ENCODE measurements at places on chromosomes 5 and 9. TPM values are rescaled to one million over a fixed set of nuclear protein-coding genes. Genes with fewer than 3 reads are reported as not detected.

Gene FGF18
- total RNA-seq, result 0.24 TPM

DNA sequence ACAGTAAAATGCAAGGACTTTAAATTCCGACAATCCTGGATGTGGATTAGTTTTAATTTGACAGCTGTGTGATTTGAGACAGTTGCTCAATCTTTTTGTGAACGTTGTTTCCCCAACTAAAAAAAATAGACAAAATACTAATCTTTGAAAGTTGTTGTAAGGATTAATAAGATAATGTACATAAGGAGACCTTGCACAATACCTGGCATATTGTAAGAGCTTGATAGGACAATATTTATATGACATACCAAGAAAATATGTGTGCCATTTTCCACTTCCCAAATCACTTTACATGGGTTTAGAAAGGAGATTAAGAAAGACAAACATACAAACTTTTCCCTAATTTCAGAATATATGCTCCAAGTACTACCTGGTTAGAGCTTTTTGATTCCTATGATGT lies 25.3 kb downstream of the ARRDC3 start:
- DNase-seq, result no peak

GRCh38 chr5:153629027-153629895 lies 138.8 kb downstream of the GRIA1 start:
- no peak for DNase-seq

Gene BARX1
- total RNA-seq, result not detected

Gene ASS1
- 20.0 TPM for total RNA-seq

- DNase-seq, result no peak
These were observed 331.2 kb downstream of the TLE4 start for GRCh38 chr9:79902825-79903600.

Gene ABLIM3
- total RNA-seq, result 1.3 TPM

DNA sequence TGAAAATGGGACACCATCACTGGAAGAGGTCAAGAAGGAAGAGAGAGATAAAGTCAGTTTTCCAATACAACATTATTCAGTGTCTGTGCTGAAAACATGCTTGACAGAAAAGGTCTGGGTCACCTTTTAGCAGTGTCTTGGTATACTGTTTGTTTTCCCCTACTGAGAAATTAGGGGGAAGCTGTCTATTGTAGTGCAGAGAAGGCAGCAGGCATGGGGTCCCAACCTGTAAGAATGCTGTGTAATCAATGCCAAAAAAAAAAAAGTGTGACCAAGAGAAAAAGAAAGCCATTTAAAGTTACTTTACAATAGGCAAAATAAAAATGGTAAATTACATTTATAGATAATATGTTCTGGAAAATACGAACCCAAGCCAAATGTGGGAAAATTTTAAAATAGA lies 139.3 kb downstream of the RAB3C start:
- no peak for DNase-seq

DNA sequence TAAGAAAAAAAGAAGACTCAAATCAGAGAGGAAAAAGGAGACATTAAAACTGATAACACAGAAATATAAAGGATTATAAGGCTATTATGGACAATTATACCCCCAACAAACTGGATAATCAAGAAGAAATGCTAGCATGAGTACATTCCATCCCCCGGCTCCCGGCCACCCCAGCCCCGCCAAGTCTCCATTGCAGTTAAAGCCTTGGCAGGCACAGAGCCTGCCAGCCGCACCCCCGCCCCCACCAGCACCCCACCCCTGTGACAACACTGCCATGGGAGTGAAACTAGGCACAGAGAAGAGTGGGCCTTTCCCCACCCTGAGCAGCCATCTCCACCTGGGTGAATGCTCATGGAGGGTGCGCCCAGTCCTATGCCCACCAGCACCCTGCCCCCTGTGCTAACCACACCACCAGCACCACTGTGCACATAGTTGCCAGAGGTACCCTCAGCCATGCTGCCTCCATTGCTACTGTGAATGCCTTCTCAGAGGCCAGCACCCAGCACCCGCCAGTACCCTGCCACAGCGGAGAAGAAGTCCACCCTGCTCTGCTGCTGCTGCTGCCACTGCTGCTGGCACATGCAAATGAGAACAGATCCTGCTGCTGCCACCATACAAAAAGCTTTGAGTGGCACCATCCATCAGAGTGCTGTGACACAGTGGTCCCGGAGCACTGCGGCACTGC lies 117.0 kb downstream of the CSNK1G3 start:
- DNase-seq, result no peak

- DNase-seq, result no peak
These were observed 667.8 kb upstream of the RGMB start for GRCh38 chr5:98105681-98106080.

DNA sequence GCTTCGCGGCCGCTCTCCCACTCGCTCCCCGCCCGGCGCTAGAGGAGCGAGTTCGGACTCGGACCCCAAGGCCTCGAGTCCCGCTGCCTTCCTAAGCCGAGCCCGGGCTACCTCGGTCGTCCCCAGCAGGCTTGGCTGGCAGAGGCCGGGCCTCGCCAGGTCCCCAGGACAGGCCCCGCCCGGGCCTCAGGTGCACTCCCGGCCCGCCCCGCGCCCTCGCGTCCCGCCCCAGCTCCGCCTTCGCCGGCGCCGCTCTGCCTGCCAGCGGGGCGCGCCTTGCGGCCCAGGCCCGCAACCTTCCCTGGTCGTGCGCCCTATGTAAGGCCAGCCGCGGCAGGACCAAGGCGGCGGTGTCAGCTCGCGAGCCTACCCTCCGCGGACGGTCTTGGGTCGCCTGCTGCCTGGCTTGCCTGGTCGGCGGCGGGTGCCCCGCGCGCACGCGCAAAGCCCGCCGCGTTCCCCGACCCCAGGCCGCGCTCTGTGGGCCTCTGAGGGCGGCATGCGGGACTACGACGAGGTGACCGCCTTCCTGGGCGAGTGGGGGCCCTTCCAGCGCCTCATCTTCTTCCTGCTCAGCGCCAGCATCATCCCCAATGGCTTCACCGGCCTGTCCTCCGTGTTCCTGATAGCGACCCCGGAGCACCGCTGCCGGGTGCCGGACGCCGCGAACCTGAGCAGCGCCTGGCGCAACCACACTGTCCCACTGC lies at the start of gene SLC22A5:
Gene SLC22A5 (plus strand): TSS at position 237 of the 707 bp plus-strand sequence. CDS start 263 bp downstream, at position 500.
- peak; percentile 85 for DNase-seq

DNA sequence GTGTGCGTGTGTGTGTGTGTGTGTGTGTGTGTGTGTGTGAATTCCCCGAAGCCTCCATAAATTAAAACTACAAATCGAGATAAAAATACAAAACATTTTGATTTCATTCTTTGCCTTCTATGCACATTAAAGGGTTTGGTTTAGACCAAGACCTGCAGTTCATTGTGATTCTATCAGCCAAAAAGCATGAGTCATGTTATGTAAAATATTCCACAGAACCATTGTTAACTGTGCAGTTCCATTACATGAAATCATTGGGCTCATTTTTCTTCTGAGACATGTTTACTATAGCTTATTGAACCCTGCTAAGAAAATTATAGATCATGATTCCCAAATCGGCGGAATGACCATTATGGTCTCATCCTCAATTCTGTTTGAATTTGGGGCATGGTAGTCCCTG lies 11.7 kb downstream of the CAVIN4 start:
- no peak for DNase-seq

Gene PDLIM7
- total RNA-seq, result 8.4 TPM

GRCh38 chr5:160506006-160507004 lies 84.7 kb downstream of the PTTG1 start:
- DNase-seq, result no peak

GRCh38 chr5:113118765-113119164 lies 142.2 kb downstream of the DCP2 start:
- DNase-seq, result no peak

GRCh38 chr9:105146677-105147076 lies 97.8 kb upstream of the SLC44A1 start:
- no peak for DNase-seq

Gene GNPDA1
- 10.0 TPM for total RNA-seq

- DNase-seq, result no peak
These were observed 526 bp downstream of the CLIC3 start for GRCh38 chr9:136995772-136996311.

Gene PCDHB12
- total RNA-seq, result 1.3 TPM

- no peak for DNase-seq
These were observed 134.5 kb downstream of the PALM2AKAP2 start for GRCh38 chr9:109914280-109915027.

Gene HAVCR1
- not detected for total RNA-seq

DNA sequence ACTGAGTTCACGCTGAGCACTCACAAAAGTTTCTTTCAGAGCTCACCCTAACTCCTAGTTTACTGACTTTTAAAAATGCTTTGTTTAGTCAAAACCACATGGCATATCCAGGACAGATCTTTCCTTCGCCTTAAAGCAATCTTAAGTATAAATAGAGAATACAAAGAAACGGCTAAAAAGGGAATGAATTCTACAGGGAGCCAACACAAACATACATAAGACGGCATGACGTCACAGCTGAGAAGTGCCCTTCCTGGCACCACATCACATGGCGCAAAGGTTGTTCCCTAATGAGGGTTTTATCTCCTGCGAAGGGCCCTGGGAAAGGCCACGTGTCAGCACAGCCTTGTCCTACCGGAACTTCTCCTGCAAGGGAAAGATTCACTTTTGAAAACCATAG lies 141.3 kb downstream of the IRX1 start:
- DNase-seq, result no peak

- DNase-seq, result no peak
These were observed 58.2 kb upstream of the RXRA start for GRCh38 chr9:134267881-134268724.

GRCh38 chr5:149749481-149750365 lies 19.6 kb downstream of the PPARGC1B start:
- no peak for DNase-seq

DNA sequence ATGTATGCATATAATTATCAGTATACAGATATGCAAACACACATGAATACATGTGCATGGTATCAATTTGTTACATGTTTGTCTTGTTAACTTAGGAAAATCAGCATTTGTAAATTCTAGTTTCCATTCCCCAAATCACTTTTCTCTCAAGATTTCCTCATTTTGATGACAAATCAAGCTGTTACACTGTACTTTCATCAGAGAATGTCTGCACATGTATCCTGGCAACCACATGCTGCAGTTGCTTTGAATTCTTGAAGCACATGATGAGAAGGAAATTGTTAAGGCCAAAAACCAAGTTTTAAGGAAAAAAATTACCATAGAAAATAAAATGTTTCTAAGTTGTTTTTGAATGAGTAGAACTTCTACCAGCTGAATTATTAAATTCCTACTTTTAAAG lies 1834.5 kb downstream of the EFNA5 start:
- no peak for DNase-seq

DNA sequence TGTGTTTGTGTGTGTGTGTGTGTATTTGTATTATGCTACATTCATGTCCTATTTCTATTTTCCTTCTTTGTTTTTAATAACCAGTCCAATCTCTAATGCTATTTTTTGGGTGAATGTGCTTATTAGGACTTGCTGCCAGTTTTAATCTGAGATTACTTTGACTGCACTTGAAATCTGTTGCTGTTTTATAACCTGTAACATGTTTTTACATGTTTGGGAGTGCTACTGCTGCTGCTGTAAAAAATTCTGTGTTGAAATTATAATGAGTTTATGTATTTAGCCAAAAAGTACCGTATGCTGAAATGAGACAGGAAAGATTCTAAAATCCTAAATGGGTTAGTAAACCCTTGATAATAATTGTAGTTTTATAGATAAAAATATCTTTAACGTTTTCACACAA lies 104.7 kb upstream of the SSBP2 start:
- no peak for DNase-seq

GRCh38 chr9:86577420-86578333 lies 223.5 kb upstream of the TUT7 start:
- no peak for DNase-seq

GRCh38 chr9:84146893-84147710 lies 166.5 kb downstream of the RMI1 start:
- no peak for DNase-seq

Gene CYSRT1
- total RNA-seq, result not detected

GRCh38 chr5:150211156-150212030 lies 21.5 kb downstream of the SLC6A7 start:
- DNase-seq, result peak; percentile 23

GRCh38 chr9:86252870-86253269 lies 6.6 kb downstream of the C9orf153 start:
- no peak for DNase-seq

Data from pancreas (tissue), 10 donors.